GOT3 (cell line): ENCODE measurements at places on chromosomes 11 and 22.

- peak; percentile 96 for DNase-seq
Measured at GRCh38 chr11:63838678-63839507, at the start of gene MARK2. TSS of gene MARK2 (plus strand) at chr11:63839110. CDS start at chr11:63839507, 397 bp downstream.

- no peak for DNase-seq
Measured at GRCh38 chr11:33344611-33345010, 87.4 kb downstream of the HIPK3 start.

DNA sequence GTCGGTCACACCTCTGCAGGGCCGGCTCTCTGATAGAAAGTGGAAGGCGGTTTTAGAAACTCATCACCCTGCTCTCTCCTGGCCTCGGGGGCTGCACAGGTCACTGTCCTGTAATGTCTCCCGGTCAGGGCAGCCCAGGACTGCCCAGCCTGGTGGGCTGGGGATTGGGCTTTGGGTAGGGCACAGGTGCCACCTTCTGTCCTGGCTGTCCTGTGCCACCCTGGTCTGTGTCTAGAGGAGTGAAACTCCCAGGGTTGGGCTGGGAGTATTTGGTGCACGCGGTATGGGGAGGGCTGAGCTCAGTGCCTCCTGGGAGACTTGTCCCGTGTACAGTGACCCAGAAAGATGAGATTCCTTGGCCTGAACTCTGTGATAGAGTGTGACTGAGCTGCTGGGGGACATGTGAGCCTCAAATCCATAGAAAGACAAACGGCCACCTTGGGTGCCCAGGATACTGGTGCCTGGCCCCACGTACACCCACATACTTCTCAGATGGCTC is 17.8 kb downstream of the SART1 start:
- no peak for DNase-seq

- DNase-seq = no peak
Measured at GRCh38 chr22:23233752-23234408, 53.6 kb downstream of the BCR start.

- no peak for DNase-seq
Measured at GRCh38 chr11:35717520-35717919, 54.9 kb downstream of the TRIM44 start.

GRCh38 chr11:15958910-15959309 is 397.4 kb downstream of the SOX6 start:
- DNase-seq = no peak

DNA sequence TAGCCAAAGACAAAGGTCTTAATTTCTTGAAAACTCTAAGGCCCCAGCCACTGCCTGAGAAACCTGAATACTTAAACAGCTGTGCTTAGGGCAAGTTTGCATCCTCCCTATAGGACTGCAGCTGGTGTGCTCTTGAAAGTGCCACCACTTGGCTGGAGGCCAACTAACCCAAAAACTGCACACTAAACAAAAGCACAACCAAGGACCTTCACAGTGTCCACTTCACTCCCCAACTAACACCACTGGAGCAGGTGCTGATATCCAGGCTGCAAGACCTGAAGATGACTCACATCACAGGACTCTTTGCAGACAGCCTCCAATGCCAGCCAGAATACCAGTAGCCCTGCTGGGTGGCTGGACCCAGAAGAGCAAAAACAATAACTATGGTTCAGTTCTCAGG is 357.7 kb upstream of the ARHGAP42 start:
- no peak for DNase-seq

DNA sequence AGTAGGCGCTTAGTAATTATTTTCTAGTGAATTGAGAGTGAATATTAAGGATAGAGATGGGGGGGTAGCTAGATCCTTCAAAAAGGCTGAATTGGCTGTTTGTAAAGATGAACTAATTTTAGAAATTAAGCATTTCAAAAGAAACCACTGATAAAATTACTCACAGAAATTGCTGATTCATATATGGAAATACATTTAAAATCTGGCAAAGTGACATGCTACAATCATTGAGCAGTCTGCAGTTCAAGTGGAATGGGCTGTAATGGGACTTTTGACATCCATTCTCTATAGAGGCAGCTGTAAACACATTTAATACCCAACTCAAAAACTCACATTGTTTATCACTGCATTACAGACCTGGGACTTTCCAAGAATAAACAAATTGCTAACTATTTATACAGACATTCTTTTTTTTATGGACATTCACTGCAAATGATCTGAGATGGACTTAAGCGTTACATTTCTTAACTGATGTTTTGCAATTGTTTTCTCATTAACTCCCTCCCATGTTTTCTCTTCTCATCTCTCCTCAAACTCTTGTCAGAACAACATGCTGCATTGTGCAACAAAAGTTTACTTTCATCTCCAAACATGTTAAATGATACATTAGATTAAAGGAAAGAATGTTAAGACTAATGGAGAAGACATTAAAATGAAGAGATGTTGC is 42.1 kb upstream of the MMP7 start:
- no peak for DNase-seq

GRCh38 chr11:36077886-36078685 is 134.2 kb downstream of the LDLRAD3 start:
- peak; percentile 29 for DNase-seq
